Stimulated activated CD4-positive, alpha-beta T cell treated with anti-CD3 and anti-CD28 coated beads, Interleukin-15, amount 100 ng/mL, for 1 hour (primary cell): ENCODE measurements at places on chromosomes 7 and 10.

- no peak for DNase-seq
These were observed at the start of gene GDF2 for GRCh38 chr10:47322300-47323061. GDF2 (plus strand) TSS chr10:47322454; CDS start chr10:47322669, 215 bp downstream.

- no peak for DNase-seq
These were observed 63.9 kb upstream of the LOXL4 start for GRCh38 chr10:98331885-98332284.

DNA sequence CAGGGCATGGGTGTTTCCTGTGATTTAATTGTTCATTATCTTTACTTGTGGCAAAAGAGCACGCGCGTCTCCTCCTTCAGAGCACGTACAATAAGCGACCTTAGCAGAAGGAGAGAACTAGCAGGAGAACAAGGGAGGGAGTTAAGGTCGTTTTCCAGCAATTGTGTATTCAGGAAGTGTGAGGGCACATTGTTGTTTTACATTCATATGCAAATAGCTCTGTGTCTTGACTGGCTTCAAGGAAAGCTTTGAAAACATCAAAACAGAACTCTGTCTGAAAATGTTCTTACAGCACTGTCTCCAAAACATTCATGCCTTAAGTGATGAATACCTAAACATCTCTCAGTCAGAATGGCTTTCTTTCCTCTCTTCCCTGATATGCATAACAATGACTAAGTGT, 499.1 kb downstream of the ACTR3B start:
- no peak for DNase-seq

- DNase-seq = no peak
These were observed 190.8 kb downstream of the GFRA1 start for GRCh38 chr10:116082206-116082605.

DNA sequence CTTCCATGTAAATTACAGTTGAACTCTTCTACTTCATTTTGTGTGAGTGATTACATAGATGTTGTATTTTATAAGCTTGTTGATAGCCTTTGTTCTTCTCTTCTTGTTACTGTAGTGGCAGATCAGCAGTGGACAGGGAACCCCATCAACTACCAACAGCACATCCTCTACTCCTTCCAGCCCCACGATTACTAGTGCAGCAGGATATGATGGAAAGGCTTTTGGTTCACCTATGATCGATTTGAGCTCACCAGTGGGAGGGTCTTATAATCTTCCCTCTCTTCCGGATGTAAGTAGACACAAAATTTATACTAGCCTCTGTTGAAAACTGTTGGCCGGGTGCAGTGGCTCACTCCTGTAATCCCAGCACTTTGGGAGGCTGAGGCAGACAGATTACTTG, 110.7 kb downstream of the TRIM24 start:
- no peak for DNase-seq
